ENCODE measurements at places on chromosomes 13 and 19. TPM values are rescaled to one million over a fixed set of nuclear protein-coding genes. Genes with fewer than 3 reads are reported as not detected.

DNA sequence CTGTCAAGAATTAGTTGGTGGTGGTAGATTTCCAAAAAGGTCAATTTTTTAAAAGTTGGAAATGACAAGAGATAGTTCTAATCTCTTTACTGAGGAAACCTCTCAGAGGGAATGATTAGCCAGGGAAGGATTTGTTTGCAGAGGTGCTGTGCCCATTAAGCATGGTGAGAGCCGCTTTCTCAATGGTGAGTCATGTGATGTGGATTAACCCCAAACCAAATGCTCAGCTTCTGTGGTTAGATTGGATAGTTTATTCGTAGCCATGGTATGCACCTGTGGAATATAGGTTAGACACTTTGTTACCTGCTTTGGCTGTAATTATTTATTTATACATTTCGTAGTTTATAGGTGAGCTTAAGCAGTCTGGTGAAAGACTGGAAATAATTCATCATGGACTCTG is 7.1 kb downstream of the HNRNPM start:
- no peak for DNase-seq

DNA sequence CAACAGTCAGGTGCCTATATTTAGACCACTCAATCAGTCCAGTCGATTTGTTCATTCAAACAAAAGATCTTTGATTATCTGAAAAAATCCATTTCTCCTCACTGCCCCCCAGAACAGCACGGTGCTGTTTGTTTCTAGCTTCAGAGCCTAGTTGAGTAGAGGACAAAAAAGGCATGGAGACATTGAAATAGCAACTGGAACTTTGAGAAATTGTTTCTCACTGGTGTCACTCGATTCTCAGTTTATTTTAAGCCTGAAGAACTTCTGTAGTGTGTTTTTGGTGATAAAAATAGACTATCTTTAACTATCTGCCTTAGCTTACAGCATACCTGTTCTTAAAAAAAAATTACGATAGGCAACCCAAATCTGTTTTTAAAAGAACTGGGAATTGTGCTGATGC is 67.1 kb downstream of the ARHGAP35 start:
- no peak for DNase-seq

GRCh38 chr19:54661846-54662481 is 821 bp upstream of the LILRB4 start:
- DNase-seq, result no peak

The MYO1F gene
- polyA plus RNA-seq, result 6.7 TPM

The ZSCAN4 gene
- not detected for polyA plus RNA-seq
